ENCODE measurements at places on chromosomes 16 and 17.

DNA sequence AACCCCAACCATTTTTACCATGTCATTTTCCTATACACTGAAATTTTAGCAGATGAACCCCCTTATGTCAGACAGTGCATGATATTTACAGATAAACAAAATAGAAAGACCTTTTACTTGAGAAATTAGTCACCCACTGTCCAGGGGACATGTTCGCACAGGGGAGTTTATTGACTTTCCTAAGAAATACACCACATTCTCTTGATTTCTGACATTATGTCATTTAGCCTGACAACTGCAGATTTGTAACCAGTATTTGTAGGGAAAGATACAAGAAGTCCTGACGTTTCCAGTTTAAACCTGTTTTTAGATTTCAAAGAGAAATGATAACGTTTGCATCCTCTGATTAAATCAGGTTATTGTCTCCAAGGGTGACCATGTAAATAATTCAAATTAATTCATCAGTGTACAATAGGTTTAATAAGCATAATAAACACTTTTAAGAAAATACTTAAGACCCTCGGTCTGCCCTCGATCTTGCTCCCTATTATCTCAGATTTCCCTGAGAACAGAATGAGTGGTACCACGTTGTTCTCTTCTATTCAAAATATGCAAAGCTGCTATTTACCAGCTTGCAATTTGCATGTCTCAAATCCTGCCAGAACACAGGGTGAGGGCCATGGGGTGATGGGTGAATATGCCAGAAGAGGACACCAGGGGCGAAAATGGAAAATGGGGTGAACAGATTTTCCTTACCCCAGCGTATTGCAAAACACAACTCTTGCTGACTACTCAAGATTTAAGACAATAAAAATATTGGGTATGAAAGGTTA, 2.1 kb upstream of the LYRM9 start:
- DNase-seq = no peak

- DNase-seq = no peak
Observed at GRCh38 chr17:34988644-34989043, 8.3 kb downstream of the LIG3 start.

GRCh38 chr17:70871180-70871818, 702.0 kb downstream of the KCNJ2 start:
- DNase-seq = no peak

DNA sequence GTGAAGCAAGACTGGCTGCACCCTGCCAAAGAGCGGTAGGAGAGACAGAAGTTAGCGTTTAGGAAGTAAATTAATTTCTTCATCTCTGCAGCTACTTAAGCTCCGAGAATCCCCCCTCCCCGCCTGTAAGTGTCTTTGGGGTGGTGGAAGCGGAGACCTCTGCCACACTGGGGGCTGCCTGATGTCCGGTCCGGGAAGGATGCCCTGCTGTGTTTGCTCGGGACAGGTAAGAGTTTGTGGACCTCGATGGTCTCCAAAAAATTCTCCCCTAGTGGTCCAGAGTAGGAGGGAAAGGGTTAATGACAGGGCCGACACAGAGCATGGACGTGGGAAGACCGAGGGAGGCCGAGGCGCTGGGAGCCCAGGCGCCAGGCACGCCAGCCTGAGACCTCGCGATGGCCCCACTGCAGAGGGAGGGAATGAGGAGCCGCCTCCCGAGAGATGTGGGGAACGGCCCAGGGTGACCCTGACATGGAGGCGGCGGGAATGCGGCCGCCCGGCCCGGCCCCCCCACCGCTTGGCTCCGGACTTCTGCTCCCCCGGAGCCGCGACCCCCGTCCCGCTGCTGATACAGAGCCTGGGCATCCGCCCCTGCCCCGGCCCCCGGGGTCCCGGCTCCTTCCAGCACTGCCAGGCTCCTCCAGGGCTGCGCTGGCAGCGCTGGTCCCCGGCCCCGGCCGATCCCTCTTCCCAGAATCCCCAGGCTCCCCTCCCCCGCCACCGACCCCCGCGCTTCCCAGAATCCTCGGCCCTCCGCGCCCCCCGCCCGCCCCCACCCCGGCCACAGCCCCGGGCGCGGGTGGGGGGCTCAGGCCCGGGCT, 680 bp downstream of the ZNF629 start:
- DNase-seq = peak; percentile 64

DNA sequence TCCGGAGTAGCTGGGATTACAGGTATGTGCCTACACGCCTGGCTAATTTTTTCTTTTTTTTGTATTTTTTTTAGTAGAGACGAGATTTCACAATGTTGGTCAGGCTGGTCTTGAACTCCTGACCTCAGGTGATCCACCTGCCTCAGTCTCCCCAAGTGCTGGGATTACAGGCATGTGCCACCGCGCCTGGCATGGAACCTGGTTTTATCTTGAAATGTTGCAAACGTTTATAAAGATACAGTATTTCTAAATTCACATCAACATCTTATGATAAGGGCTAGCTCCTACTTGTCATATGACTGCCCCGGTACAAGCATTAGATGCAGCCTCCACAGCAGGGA, 1.5 kb upstream of the IST1 start:
- DNase-seq = no peak

DNA sequence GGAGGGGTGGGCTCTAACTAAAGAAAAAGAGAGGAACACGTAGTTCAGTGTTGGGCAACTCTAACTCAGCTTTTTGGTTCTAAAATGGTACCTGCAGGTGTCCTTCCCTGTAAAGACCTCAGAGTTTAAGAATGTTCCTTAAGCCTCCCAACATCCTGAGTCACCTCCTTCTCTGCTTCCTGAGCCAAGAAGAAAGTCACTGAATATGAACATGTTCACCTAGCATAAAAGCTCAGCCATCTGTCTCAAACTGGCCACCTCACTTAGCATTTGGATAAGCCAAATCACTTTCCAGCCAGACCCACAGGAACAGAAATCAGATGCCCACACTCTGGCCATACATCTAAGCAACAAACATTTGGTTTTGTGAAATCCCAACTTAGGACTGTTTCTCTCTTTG, 3.7 kb downstream of the TMEM98 start:
- no peak for DNase-seq
